ENCODE measurements at places on chromosomes 7 and 10.

DNA sequence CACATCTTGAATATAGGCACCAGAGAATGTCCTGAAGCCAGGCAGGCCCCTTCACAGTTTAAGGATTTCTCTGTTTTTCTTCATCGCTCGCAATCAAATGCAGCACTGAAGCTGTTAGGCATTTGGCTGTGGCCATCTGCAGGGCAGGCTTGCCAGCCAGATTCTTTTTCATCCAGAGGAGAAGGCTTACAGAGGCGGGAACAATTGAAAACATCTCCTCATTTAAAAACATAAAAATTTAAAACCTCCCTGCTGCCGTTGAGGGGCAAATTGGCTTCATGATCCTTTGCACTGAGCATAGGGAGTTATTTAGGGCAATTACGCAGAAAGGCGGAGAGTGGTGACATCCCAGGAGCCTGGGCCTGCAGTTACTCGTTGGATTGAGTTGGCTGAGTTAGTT is 500.0 kb downstream of the TYW1 start:
- DNase-seq = no peak

GRCh38 chr7:119037941-119038340 is 813.4 kb downstream of the ANKRD7 start:
- DNase-seq = no peak

DNA sequence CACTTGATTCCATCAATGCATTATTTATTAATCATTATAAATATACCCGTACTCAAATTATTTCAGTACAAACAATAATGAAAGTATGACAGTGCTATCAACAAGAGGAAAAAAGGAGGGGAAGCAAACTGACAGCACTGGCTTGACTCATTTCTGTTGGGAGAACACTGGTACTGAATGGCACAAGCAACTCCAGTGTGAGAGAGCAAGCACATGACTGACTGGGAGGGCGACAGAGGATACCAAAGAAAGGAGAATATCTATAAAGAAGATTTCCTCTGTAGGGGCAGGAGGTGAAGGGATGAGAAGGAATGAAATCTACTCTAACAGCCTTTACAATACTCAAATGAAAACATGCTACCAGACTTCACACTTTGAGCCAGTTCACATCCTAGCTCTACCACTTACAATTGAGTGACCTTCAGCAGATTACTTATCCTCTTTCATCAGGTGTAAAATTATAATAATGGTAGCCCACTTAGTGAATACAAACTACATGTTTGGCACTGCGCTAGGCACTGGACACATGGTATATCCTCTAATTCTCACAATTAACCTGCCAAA is 1.5 kb downstream of the USP54 start:
- DNase-seq = no peak

- no peak for DNase-seq
Observed at GRCh38 chr10:77111611-77112550, 525.7 kb downstream of the KCNMA1 start.

DNA sequence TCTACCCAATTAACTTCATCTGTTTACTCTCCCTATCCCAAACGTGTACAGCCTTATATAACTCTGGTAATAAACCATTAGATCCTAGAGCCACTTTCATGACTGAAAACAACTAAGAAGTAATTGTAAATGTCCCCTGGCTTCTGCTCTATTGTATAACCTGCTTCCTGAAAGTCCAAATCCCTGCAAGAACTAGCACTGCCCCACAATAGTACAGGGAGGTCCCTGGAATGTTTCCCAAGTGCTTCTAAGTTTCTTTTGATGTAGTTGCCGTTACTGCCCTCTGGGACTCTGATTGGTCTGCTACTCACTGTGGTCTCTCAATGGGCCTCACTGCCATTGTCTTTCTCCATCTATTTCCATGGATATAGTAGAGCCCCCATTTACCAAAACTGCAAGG is 764.0 kb upstream of the GHITM start:
- DNase-seq = no peak

DNA sequence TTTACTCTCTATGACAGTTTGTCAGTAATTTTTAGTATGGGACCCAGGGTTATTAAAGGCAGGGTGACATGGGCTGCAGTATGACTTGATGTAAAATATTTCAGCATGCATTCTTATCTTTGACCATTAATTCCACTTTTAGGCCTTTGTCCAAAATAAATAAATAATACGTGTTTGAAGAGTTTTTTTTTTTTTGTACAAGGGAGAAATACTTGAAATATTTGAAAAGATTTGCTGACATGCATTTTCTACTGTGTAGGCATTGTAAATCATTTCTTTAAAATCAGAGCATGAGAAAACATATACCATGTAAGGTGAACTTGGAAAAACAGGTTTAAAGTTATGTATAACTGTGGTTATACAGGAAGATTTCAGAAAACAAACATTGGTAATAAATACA is 23.5 kb downstream of the NRG3 start:
- DNase-seq = no peak

DNA sequence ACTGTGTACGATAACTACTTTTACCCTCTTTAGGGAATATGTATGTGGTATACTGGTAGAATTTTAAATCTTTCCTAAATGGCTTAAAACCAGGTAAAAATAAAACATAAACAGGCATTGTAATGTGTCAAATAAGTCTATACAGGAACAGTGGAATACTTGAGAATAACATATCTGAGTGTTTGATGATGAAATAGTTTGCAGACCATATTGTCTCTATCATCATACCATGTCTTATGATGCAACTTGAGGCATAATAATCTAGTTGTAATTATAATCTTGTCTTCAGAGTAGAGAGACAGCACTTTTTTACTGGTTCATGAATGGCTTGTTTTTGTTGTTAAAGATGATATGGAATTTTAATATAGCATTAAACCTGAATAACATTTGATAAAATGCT is 293.5 kb downstream of the CDK14 start:
- DNase-seq = no peak

DNA sequence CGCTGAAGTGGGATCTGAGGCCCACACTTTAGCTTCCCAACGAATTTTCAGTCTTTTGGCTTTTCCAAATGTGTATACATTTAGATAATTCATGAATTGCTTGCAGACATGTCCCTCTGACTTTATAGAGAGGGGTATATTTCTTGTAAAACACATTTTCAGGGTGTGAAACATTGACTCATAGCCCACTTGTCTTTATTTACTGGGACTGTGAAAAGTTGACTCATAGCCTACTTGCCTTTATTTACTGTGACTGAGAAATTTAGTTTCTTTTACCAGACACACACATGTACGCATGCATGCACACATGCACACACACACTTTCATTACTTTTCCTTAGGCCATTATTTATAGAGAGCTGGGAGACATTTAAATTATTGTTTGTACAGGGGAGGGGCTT is 79.1 kb downstream of the VTI1A start:
- DNase-seq = no peak

- no peak for DNase-seq
Observed at GRCh38 chr10:75400163-75400770, 1.3 kb downstream of the ZNF503 start.

- DNase-seq = no peak
Observed at GRCh38 chr7:129832282-129832681, 120.5 kb downstream of the UBE2H start.

GRCh38 chr10:44878706-44879530 is 32.2 kb upstream of the TMEM72 start:
- DNase-seq = peak; percentile 56

GRCh38 chr10:20976891-20977290 is 79.8 kb upstream of the NEBL start:
- no peak for DNase-seq

- DNase-seq = no peak
Observed at GRCh38 chr7:28354601-28355402, 57.5 kb upstream of the CREB5 start.

- DNase-seq = no peak
Observed at GRCh38 chr10:60271319-60272040, 118.2 kb downstream of the ANK3 start.

DNA sequence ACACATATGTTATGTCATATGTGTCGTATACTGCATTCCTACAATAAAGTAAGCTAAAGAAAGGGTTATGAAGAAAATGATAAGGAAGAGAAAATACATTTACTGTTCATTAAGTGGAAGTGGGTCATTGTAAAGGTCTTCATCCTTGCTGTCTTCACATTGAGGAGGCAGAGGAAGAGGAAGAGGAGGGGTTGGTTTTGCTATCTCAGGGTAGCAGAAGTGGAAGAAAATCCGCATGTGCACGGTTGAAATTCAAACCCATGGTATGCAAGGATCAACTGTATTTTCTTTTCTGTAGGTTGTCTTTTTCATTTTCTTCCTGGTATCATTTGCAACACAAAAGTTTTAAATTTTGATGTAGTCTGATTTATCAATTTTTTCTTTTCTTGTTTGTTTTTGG is 6.3 kb downstream of the PLEKHA8 start:
- no peak for DNase-seq

DNA sequence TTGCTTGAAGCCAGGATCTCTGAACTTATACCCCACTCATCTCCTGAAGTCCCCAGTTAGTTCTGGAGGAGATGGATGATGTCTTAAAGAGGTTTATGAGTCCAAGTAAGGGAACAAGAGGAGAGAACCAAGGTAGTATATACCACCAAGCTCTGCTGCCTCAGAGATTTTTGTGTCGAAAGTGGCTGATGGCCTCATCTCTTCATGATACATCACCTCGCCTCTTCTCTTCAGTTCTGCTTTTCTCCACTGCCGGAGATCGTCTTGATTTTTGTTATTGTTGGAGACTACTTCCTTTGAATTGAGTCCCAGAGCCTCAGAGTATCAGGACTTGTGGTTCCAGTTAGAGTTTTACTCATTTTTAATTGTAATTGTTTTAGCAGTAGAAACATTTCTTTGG is 1.9 kb downstream of the VTI1A start:
- DNase-seq = no peak

- no peak for DNase-seq
Observed at GRCh38 chr10:117477211-117477947, 65.2 kb upstream of the EMX2 start.

- peak; percentile 36 for DNase-seq
Observed at GRCh38 chr10:7484456-7485243, 73.8 kb upstream of the SFMBT2 start.

All from stimulated activated CD8-positive, alpha-beta memory T cell treated with anti-CD3 and anti-CD28 coated beads, Interleukin-12 subunit alpha, Interleukin-12 subunit beta, amount 100 ng/mL, for 1 hour (primary cell).